ENCODE measurements at places on chromosomes 6 and 20.

DNA sequence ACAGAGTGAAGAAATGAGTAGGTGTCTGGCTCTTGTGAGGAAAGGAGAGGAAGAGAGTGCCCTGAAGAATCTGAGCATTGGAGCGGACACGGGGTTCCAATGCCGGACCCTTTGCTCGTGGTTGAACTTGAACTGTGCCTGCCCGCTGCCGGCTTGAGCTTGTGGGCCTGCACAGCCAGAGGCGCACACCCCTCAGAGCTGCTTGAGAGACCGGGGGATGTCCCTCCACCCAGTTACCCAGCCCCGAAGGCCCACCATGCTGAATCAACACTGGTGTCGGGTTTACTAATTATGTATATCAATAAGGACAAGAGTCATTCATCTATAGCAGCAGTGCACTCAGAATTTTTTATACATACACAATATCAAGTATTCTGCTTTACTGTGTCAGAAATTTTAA, 218.3 kb upstream of the CST7 start:
- no peak for DNase-seq

DNA sequence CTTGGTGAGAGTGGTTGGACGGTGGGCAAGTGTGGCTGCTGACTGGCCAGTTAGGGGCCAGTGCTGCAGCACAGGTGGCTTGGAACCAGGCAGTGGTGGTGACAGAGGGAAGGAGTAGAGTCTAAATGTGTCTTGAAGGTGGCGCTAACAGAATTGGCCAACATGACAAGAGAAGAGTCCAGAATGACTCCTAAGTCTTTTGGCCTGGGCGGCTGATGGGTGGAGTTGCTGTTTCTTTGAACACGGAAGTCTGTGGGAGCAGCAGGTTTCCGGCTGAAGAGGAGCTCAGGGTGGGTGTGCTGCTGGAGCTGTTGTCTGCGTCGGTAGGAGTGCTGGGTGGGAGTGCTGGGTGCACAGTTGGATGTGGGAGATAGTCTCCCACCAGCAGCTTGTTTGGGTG, 10.1 kb downstream of the LSM14B start:
- no peak for DNase-seq

DNA sequence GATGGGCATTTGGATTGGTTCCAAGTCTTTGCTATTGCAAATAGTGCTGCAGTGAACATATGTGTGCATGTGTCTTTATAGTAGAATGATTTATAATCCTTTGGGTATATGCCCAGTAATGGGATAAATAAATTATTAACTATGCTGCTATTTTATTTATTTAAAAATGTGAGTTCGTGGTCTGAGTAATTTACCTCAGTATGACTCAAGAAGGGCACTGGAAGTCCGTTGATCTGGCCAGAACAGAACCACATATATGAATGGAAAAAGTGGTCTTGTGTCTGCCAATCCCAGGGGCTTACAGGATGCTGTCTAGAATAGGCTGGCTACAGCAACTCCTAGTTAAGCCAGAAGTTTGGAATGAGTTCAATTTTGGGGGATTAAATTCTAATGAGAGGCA, 27.6 kb upstream of the HLA-C start:
- no peak for DNase-seq

- DNase-seq: no peak
Measured at GRCh38 chr20:48898896-48899530, 22.5 kb upstream of the ARFGEF2 start.

DNA sequence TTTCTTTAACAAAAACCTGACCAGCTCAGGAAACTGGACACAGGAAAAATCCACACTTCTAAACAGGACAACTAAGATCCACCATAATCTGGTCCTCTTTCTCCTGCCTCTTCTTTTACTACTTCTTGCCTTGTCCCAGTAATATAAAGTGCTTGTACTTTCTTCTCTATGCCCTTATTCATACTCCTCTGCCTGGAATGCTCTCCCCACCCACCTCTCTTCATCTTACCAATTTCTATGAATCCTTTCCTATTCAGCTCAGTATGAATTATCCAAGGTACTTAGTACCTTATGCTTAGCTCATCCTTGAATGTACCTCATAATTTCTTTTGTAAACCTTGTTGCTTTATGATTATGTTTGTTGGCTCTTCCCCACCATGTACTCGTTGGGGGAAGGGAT, 159.4 kb downstream of the CDK19 start:
- DNase-seq: no peak

DNA sequence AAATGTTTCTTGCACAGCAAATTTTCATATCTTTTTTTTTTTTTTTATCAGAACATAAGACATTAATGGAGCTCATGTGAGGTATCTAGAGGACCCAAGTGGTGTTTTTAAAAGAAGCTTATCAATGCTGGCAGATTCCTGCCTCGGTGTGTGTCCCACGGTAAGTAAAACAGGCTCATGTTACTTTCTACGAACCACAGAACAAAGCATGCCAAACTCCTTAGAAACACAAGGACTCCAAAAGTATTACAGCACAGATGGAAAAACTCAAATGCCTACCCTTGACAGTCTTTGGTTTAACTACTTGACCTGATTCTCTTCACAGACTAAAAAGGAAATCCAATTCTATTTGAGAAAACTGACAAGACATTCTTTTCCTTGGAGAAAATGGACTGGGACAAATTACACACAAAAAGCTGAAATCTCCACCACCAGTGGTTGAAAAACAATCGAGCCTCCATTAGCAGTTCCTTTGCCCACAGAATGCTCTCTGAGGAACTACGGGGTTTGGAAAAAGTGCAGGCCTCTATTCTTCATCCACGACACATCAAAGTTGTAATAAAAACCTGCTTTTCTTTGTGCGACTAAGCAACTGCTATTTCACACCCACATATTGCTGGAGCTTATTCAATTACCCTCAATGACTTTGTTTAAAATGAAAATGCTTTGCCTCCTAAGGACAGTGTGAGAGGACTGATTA, 5.4 kb downstream of the METTL24 start:
- DNase-seq: no peak

DNA sequence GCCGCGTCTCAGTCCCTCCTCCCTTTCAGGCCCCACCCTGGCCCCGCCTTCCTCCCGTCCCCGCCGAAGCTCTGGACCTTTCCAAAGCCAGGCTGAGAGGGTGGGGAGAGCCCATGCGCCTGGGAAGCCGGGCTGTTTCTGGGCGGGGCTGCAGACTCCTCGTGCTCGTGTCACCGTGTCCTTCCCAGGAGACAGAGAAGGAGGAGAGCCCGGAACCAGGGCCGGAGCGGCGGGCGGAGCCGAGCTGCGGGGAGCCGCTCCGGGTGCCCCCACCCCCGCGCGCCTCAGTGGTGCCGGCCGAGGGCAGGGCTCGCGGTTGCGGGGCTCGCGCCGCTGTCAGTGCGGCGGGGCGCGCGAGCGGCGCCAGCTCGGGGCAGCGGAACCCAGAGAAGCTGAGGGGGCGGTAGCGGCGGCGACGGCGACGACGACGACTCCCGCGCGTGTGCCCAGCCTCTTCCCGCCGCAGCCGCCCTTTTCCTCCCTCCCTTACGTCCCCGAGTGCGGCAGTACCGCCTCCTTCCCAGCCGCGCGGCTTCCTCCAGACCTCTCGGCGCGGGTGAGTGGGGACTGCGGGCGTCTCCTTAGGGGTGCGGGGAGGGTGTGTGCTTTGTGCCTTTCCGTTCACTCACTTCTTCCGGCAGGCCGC, at the start of gene RALY:
Gene RALY (plus strand): TSS at position 336 of the 646 bp plus-strand sequence. CDS start 78,164 bp downstream, outside the sequence.
- peak; percentile 99 for DNase-seq

DNA sequence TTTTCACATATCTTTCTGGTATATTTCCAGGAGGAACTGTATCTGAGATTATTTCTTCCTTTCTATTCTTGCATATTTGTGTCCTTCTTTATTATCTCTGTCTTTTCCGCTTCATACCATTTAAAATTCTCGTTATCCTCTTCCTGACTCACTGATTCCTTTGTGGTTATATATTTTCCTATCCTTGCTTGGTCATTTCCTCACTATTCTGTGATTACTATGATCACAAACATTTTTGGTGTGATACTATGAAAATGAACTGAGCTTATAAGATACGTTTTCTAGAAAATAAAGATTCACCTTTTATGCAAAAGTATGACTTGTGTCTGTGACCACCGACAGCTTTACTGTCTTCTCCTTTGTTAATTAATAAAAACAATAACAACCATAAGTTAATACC, 26.5 kb upstream of the MYCT1 start:
- DNase-seq: peak; percentile 35

DNA sequence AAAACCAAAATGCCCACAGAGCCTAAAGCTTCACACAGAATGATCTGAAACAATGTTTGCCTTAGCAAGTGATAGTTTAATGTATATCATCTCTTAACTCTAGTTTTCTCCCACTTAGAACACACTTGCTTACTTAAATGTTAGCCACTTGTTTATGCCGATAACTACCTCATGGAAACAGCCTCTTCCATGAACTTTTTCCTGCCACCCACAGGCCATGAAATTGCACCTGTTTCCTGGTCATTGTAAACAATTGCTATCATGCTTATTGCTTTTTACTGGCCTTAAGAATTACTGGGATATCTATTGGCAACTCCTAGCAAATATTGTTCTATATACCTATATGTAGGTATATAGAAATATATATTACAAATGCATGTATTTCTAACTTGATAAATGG, 231.1 kb downstream of the HDGFL1 start:
- no peak for DNase-seq

DNA sequence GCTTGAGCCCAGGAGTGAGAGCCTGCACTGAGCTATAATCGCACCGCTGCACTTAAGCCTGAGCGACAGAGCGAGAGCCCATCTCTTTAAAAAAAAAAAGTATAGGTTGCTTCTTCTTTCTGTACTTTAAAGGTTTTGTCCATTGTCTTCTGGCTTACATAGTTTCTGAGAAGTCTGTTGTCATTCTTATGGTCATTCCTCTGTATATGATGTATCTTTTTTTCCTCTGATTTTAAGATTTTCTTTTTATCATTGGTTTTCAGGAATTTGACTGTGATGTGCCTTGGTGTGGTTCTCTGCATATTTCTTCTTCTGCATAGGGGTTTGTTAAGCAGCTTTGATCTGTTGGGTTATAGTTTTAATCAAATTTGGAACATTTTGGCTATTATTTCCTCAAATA, 29.1 kb downstream of the QRSL1 start:
- no peak for DNase-seq

DNA sequence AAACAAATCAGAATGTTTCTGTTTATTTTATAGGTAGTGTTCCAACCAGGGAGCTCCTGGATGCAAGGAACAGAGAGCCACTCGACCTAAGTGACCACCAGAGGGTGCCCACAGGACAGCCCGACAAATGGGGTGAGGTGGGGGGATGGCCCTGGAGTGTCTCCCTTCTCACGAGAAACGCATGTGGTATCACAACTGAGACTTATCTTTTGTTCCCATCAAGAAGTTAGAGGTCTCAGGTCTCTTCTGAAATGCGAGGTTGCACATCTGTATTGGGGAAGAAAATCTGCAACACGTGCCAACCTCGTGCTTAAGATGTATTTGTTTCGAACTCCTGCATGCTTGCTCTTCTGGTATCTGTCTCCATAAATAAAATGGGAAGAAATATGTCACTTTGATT, 104.0 kb downstream of the ISM1 start:
- DNase-seq: peak; percentile 32

- no peak for DNase-seq
Measured at GRCh38 chr6:130575557-130575956, 209.7 kb downstream of the TMEM200A start.

DNA sequence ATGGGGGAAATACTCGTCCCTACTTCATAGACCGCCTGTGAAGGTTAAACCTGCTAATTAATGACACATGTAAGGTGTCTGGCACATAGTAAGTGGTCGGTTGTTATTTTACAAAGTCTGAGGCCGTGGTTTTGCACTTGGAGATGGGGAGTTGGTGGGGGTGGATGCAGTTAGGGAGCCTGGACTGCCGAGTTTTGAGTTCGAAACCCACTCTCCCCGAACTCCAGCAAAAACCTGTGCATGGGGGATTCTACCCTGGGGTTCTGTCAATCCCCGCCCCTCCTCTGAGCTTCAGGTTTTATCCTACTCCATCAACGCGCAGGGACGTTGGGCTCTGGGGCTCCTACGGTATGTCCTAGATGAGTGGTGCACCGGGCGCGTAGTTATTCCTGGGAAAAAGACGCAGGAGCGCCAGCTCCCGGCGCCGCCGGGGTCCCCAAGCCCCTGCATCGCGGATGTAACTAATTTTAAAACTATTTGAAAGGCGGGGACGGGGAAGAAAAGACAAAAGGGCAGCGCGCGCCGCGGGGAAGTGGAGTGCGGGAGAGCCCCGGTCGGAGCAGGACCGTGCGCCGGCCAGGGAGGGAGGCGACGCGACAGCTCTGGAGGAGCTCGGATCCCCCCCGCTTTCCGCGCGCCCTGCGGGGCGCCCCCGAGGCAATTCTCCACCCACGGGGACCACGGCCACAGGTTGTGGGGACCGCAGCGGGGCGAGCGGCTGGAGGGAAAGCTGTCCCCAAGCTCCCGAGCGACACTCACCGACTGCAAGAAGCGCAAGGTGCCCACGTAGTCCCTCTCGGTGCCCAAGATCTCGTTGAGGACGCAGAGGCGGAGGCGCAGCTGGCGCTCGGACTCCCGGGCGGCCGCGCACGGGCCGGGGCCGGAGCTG, 672 bp downstream of the PREX1 start:
- no peak for DNase-seq

DNA sequence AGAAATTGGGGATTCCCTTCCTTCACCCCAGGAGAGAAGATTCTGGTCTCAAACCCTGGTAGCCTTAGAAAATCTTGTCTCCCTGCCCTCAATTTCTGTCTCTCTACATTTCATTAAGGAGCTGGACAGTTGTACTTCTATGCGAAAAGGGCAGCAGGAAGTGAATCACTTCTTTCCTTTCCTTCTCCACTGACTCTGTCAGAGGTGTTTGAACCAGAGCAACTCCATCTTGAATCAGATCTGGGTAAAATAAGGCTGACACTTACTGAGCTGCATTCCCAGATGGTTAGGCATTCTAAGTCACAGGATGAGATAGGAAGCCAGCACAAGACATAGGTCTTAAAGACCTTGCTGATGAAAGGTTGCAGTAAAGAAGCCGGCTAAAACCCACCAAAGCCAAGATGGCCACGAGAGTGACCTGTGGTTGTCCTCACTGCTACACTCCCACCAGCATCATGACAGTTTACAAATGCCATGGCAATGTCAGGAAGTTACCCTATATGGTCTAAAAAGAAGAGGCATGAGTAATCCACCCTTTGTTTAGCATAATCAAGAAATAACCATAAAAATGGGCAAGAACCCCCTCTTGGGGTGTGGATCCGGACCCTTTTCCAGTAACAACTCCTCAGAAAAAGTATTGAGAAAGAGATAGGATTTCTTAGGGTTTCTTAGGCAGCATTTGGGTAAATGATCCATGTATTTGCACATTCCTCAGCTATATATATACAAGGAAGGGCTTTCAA, 95.8 kb upstream of the PLCB4 start:
- no peak for DNase-seq

GRCh38 chr6:134961366-134961765, 11.5 kb upstream of the ALDH8A1 start:
- no peak for DNase-seq

All from fibroblast of skin of scalp (primary cell).